ENCODE measurements at places on chromosomes 2 and 18.

GRCh38 chr2:387980-388421 is 100.1 kb upstream of the ALKAL2 start:
- no peak for DNase-seq

DNA sequence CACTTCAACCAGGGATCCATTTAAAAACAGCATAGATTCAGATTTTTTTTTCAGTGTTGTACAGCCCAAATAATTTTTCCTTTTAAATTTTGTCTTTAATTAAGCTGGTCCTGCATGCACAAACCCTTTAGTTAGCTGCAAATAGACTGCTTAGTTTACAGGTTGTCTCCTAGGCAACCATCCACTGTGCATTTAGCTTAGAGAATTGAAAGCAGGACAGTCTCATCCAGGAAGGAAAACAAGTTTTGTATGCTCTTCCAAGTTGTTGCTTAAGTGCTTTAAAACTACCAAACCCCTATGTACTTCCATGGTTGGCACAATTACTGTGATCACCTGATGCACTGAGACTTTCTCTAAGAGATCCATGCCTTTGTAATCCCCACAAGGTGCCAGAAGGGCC is at the start of gene MAP3K19:
TSS of gene MAP3K19 (minus strand) at position 148 of the 400 bp plus-strand sequence. CDS start 22,800 bp downstream, outside the sequence.
- DNase-seq: no peak

- no peak for DNase-seq
Measured at GRCh38 chr18:245282-245847, 22.5 kb downstream of the THOC1 start.

DNA sequence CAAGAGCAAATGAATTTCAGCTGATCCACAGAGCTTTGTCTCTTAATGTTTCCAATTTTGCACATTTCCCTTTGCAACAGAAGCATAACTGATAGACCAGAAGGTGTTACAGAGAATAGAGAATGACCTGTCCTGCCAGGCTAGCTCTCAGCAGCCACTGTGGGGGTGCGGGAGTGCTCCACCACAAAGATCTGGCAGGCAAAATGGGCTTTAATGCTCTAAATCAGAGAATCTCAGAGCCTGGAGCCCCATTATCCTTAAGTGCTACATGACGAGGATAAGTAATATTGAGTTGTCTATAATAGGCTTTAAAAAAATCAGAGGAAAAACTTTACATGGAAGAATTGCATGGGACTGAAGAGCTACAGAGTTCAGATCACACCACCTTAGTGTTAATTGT is 245.7 kb downstream of the PDE11A start:
- no peak for DNase-seq

All from iPS DF 19.7 (cell line).